ENCODE measurements at places on chromosomes 13 and 19.

DNA sequence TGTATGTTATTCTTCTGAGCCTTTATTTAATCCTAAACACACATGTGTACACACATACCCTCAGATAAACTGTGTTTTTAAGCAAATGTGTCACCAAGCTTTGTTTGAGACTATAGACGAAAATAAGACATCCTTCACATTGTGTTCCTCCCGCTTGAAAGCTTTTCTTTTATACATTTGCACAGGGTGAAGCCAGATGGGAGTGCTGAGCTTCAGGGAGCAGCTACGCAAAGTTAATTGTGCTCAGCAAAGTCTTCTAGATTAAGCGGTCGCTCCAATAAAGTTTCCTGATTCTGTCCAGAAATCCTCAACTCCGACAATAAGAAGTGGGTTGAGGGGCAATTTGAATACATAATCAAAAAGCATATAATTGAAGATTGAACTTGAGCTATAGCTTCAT is 117.2 kb upstream of the ARGLU1 start:
- no peak for DNase-seq

DNA sequence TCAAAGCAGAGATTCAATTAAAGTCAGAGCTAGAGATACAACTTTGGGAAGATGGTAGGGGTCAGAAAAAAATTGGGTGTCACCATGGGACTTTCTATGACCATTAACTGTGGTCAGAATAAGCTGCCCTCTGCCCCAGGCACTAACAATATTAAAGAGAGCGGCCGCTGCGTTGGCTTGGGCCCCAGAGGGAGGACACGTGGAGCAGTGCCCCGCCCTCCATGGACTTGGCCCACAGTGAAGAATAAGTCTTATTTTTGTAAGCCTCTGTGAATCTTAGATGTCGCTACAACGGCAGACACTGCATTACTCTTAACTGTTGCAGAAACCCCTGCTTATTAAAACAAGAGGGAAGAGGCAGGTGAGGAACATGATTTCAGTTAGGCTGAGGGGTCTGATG is 172.7 kb downstream of the UQCRFS1 start:
- no peak for DNase-seq

DNA sequence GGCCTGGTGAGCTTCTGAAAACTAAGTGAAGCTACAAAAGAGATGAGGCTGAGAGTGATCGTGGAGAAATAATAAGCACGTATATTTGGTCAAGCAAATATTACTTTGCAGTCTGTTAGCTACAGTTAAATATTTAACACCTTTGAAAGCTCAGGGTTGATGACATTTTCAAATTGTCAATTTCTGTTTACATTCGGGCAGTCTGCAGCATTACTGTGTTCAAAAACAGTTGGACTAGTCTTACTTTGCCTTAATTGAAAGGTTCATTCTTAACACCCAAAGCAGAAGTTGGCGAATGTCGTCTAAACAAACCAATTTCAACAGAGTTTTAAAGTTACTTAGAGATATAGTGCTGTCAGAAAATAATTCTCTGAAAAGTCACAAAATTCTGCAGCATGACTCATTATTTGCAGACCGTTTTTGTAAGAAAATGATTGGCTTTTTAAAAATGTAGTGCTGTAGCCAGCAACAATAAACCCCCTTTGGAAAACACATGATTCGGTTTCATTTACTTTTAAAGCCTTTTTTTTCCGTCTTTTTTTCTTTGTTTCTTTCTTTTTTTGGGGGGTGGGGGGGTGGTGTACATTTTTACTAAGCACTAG is 549.0 kb downstream of the GPC6 start:
- DNase-seq, result no peak

DNA sequence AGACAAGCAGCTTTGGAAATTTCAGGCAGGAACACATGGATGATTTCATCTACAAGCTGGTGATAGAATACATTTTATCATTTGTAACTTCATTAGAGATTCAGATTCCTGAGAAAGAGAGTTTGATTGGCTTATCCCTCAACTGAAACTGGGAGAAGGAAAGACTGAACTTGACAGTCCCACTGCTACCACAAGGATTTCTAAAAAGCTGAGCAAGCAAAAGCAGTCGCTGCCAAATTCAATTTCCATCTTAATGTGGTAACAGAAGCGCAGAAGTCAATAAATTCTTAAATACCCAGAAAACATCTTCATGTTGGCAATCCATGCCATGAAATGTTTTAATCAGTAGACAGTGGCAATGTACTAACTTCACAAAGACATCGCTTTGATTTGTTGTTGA is 172.1 kb upstream of the DACH1 start:
- no peak for DNase-seq

DNA sequence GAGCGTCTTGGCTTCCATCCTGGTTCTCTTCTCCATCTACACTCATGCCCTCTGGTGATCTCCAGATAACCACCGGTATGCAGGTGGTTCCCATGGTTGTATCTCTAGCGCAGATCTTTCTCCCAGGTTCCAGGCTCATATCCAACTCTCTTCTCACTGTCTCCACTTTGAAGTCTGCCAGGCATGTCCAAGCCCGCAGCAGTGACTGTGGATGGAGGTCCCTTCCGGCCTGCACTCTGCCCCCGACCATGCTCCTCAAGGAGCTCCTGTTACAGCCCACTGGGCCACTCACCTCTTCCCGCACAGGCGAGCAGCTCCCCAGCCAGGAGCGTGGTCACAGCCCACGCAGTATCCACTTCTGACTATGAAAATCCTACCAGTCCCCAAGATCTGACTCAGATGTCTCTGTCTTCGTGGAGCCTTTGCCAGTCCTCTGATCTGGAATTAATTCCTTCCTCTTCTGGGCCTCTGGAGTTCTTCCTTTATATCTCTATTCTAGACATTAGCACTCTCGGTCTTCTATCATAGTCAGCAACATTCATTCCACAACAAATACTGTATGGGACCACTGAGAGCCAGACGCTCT is 100.2 kb downstream of the TEX26 start:
- no peak for DNase-seq

- DNase-seq, result peak; percentile 26
Observed at GRCh38 chr13:20492641-20493040, 33.0 kb downstream of the CRYL1 start.

DNA sequence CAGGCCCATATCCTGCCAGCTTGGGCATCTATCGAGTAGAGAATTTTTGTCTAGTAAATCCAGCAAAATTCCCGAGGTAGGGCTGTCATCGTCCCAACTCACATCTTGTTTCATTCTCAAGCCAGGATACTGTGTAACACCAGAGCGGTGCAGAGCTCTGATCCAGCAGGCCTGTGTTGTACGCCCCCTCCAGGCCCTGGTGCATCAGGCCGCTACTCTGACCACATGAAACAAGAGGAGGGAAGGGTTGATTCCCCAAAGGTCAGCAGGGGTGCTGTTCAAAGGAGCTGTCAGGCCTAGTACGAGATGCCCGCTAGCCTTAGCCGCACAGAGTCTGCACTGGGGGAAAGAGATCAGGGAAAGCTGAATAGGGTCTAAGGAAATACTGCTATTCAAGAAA is 276.0 kb downstream of the SLC7A1 start:
- DNase-seq, result no peak

DNA sequence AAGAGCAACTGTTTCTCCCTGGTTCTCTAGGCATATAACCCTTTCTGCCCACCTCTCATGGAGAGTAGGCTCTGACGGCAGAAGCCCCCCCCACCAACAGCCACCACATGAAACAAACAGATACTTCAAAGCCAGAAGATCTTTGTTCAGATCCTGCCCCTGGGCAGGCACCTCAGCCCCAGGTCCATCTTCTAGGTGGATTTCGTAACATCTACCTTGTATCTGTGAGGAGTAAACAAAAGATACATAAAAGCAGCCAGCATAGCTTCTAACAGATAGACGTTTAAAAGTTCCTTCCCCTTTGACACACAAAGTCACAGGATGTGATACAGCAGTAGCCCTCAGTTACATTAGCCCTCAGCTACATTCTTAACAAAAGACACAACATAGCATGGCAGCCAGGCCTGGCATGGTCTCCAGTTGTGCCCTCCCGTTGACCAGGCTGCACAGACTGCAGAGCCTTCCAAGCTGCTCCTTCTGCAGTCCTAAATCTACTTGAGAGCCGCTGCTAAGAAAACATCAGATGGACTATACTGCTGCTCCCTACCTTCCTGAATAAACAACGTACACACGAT is 35.4 kb downstream of the BRD4 start:
- DNase-seq, result no peak

DNA sequence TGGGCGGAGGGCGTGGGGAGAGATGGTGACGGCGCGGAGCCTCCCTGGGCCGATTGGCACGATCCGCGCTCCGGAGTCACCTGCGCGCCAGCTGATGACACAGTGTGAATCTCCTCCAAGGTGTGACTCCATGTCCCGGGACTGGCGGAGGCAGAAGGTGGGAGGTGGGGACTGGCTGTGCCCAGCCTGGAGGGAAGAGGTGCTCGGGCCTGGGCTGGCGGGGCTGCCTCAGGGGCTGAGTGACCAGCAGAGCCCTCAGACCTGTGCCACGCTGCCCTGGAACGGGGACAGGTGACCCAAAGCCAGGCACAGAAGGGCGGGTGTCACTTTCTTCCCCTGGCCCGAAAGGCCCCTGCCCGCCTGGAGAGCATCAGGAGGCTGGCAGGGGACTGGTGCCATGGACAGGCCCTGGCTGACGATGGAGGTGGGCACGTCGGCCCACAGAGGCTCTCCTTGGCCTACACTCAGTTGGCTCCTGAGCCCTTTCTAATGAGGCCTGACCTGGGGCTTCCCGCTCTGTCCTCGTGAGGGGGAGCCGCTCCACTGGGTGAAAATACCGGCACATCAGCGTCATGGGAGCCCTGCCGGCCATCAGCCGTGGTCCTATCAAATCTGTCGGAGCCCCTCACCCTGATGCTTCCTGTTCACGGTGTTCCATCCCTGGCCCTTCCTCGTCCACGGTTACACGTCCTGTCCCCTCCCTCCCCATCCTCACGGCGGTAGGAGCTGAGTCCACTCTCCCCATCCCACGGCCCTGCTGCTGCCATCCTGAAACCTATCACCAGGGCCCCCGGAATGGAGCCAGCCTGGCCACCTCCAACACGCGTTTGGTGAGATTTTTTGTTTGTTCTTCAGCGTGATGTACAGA is 75.6 kb downstream of the SPACA7 start:
- no peak for DNase-seq

DNA sequence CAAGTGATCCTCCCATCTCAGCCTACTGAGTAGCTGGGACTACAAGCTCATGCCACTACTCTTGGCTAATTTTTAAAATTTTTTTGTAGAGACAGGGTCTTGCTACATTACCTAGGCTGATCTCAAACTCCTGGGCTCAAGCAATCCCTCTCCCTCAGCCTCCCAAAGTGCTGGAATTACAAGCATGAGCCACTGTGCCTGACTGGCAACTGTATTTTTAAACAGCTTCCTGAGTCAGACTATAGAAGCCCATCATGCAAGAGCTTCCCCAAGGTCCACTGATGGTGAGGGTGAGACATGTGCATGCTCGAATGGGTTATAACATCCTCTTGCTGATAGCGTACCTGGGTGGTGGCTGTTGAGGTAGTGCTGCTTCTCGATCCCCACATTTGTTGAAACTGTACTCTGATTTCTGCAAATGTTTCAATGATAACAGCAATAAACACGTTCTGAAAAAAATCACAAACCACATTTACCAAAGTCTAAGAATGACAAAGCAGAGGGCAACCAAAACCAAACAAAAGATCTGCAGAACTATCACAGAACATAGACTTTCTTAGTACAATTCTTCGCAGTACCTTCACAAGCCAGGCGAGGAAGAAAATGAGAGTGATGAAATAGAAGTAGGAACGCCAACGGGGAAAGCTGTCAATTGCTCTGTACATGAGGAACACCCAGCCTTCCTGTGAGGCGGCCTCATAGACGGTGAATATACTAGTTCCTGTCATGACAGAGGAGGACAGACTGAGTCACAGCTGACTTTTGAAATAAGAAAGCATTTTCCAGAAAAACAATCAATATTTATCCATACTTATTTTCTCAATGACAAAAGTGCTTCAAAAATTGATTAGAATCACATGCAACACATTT is 124.4 kb downstream of the NALCN start:
- no peak for DNase-seq

DNA sequence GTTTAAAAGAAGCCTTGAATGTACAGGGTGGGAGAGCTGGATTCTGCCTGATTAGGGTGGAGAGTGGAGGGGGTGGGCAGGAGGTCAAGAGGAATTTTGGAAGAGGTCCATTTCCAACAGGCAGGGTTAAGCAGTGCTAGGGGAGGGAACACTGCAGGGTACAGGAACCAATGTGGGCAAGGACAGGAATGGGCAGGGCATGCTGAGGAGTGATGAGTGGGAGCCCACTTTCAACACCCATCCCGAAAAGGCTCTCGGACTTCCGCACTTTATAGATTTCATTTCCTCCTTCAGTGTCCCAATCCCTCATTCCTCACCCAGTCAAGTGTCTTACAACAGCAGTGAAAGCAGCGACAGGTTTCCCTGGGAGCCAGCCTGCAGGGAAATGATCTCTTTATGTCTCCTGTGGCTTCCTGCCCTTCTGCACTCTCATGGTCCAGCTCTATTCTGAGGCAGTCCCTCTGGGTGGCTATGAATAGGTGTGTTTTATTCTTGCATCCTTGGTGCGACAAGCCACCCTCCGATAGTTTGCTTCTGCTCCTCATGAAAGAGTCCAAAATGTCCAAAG is 50.5 kb upstream of the ZNF507 start:
- no peak for DNase-seq

- peak; percentile 61 for DNase-seq
Observed at GRCh38 chr19:11130824-11131455, 24.6 kb downstream of the SPC24 start.

GRCh38 chr19:49857061-49857837 is 6.3 kb downstream of the PTOV1 start:
- DNase-seq, result no peak

DNA sequence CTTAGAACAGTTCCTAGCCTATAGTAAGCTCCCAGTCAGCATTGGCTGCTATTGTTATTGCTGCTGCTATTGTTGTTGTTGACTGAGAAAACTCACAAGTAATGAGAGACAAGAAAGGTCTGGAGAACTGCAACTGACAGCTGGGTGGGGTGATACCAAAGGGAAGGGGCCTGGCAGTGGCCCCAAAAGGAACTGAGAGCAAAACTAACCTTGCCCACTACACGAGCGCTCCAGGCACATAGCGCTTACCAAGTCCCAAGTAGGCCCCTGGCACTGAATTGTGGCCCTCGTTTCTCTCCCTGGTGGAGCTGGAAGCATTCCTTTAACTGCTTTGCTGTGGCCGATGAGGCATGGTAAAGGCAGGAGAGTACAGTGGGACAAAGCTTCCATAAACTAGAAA is 59.7 kb downstream of the KCTD12 start:
- DNase-seq, result no peak

DNA sequence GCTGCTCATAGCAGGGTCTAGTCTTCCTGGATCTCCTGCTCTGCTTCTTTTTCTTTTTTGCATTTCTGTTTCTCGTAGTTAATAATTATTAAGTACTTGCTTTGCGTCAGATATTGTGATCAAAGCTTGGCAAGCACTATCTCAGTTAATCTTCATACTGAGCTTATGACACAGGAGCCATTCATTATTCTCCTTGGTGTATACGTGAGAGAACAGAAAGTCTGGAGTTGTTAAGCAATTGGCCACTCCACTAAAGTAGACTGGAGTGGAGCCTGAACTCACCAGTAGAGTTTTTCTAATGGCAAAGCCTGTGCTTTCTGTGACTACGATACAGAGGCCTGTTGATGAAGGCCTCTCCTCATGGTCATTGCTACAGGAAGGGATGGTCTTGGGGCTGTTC is 285.9 kb downstream of the RFC3 start:
- DNase-seq, result no peak

GRCh38 chr19:54100561-54100960 is at the start of gene OSCAR:
Gene OSCAR, minus strand, starts transcription at chr19:54100803. Its CDS starts 11 bp downstream, at chr19:54100792.
- no peak for DNase-seq

Data from LoVo (cell line).